ENCODE measurements at places on chromosomes 5 and 9.

DNA sequence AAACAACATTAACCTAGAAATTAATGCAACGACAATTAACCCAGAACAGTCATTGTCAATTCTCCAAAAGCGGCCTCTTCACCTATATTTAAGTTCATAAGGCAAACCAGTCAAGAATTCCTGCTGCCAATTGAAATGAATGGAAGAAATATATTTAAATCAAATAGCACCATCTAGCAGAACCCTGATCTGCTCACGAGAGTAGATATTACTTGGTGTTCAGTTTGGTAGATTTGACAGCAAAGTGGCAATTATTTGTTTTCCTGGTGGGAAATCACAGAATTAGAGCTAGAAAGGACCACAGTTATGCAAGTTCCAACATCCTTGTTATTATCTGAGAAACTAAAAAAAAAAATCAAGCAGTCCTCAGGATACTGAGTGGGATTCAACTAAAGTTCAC, 2.3 kb downstream of the SSBP2 start:
- no peak for DNase-seq

- no peak for DNase-seq
These were observed 771 bp upstream of the TMEM171 start for GRCh38 chr5:73119451-73120157.

DNA sequence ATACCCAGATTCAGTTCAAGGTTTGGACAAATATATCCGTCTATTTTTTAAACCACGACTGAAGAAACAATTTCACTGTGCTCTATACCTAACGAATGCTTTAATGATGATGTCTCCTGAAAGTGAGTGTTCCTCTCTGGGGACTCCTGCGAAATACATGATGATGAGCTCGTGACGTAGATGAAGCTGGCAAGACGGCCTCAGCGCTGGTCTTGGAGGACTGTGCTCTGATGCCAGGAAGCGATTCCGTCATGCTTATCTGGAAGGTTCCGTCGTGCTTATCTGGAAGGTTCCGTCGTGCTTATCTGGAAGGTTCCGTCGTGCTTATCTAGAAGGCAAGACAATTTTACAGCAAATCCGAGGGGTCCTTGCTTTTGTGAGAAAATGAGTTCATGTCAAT, 250.8 kb upstream of the IRX2 start:
- no peak for DNase-seq

DNA sequence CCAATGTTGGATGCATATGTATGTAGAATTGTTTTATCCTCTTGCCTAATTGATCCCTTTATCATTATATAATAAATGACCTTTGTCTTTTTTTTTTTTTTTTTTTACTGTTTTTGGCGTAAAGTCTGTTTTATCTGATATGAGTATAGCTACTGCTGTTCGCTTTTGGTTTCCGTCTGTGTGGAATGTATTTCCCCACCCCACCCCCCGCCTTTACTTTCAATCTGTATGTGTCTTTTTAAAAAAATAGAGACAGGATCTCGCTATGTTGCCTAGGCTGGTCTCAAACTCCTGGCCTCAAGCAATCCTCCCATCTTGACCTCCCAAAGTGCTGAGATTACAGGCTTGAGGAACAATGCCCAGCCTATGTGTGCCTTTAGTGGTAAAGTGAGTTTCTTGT, 11.3 kb downstream of the AHRR start:
- DNase-seq, result no peak

DNA sequence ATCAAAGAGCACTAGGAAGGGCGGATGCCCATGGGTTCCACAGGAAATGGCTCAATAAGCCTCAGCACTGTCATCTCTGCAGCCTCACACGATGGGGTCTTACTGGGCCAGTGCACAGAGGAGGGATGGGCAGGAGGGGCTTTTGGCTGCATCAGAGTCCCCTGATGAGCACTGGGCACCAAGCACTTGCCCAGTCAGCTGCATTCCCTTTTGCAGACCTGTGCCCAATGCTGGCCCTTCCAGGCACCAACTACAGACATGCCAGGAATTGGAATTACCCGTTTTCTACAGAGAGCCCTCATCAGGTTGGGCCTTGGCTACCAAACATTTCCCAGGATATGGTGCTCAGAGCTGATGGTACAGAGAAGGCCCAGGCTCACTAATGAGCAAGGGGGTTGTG, 182.5 kb downstream of the HSPA4 start:
- no peak for DNase-seq

DNA sequence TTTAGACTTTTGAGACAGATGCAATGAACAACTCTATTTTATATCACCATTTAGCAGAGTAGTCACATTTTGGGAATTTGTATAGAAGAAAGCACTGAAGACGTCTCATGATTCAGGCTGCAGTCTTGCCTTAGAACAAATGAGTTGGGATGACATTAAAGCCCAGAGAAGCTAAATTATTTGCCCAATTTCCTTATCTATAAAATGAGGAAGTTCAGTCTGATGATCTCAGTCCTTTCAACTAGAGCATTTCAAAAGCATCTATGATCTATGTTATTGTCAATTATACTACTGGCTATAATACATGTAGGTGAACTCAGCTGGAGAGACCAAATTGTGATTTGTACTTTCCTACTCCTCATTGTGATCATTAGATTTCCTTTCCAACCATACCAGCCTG, 154.1 kb downstream of the OSTF1 start:
- DNase-seq, result no peak

GRCh38 chr5:66416698-66417097, 179.5 kb upstream of the MAST4 start:
- no peak for DNase-seq

GRCh38 chr9:82912645-82913044, 150.3 kb downstream of the RASEF start:
- no peak for DNase-seq

- DNase-seq, result no peak
These were observed 161.2 kb upstream of the PITX1 start for GRCh38 chr5:135195270-135195608.

DNA sequence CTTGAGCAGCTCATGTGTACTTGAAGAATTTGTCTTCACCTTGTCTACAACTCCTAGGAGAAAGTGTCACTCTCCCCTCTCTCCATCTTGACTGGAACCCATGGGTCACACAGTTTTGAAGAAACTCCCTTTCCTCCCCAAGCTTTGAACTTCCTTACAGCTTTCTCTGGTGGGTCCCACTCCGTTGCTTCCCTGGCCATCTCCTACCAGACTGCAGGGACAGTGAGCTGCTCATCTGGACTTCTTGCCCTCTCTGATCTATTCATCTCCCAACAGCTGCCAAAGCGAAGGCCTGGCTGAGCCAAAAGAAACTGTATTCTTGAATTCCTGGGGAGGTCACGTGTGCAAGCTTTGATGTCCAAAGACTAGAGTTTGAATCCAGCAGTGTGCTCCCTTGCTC, 22.7 kb upstream of the CXCL14 start:
- no peak for DNase-seq

DNA sequence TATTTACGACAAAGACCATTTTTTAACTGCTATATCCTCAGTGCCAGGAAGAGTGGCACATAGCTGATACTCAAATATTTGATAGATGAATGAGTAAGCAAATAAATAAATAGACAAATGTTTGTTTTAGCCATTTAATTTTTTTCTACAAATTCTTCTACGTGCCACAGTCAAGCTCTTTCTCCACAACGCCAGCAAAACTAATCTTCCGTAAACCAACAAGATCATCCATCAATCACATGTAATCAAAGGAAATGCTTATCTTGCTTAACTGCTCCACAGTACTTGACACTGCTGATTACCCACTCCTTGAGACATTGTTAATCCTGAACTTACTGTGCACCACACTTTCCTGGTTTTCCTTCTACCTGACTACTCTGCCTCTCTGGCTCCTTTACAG, 136.7 kb downstream of the EDIL3 start:
- no peak for DNase-seq
